ENCODE measurements at places on chromosomes 3 and 15. TPM values are rescaled to one million over a fixed set of nuclear protein-coding genes. Genes with fewer than 3 reads are reported as not detected.

GRCh38 chr3:36893137-36893557 lies 51.7 kb downstream of the TRANK1 start:
- DNase-seq, result peak; percentile 68
- peaks cover 4% of the 10 kb centered on the region for H3K36me3 ChIP-seq
- no peak overlapping the region for H3K27ac ChIP-seq
- no peaks in the 10 kb centered on the region for H3K27me3 ChIP-seq

DNA sequence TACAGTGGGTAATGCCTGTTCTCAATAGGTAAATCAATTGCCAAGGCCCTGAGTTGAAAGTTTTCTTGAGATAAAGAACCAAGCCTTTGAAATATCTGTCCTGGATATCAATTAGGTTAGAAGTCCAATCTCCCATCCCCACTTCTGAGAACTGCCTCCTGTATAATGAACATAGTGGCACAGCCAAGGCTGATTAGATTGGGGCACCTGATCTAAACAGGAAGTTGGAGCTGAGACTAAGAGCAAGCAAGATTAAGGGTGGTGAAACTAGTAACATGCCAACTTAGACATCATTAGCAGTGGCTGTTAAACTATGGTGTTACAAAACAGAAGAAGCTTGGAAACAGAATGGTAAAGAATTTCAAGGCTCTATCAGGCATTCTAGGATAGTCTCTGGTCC lies 137.7 kb upstream of the TMEM108 start:
- no peaks in the 10 kb centered on the region for H3K27me3 ChIP-seq
- no peak overlapping the region for H3K27ac ChIP-seq
- no peaks in the 10 kb centered on the region for H3K4me1 ChIP-seq
- DNase-seq, result no peak
- H3K4me3 ChIP-seq, result no peak overlapping the region
- no peaks in the 10 kb centered on the region for H3K36me3 ChIP-seq

DNA sequence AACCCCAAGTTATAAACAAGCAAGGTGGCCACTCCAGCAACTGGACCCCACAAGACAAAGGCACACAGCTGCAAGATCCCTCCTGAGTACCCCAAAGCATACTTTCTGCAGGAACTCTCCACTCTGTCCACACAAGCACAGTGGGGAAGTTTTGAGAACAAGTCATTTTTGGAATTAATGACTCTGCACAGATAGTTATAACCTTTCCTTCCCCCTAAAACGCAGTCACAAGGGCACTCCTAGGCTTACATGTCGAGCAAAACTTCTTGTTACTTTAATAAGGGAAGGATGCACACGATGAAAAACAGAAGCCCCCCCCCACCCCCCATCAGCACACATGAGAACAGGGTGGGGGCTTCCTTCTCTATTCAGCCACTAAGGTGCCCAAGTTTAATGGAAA lies 1.2 kb downstream of the STIMATE start:
- no peaks in the 10 kb centered on the region for H3K27me3 ChIP-seq
- no peak overlapping the region for H3K27ac ChIP-seq
- H3K36me3 ChIP-seq, result peaks cover 12% of the 10 kb centered on the region
- peak overlapping the region; percentile 86 for H3K4me3 ChIP-seq
- no peak for DNase-seq

GRCh38 chr15:78501857-78502256 lies 5.5 kb upstream of the HYKK start:
- H3K27me3 ChIP-seq, result no peaks in the 10 kb centered on the region
- no peak overlapping the region for H3K27ac ChIP-seq
- no peak for DNase-seq
- peaks cover 48% of the 10 kb centered on the region for H3K36me3 ChIP-seq
- H3K4me1 ChIP-seq, result peaks cover 2% of the 10 kb centered on the region

DNA sequence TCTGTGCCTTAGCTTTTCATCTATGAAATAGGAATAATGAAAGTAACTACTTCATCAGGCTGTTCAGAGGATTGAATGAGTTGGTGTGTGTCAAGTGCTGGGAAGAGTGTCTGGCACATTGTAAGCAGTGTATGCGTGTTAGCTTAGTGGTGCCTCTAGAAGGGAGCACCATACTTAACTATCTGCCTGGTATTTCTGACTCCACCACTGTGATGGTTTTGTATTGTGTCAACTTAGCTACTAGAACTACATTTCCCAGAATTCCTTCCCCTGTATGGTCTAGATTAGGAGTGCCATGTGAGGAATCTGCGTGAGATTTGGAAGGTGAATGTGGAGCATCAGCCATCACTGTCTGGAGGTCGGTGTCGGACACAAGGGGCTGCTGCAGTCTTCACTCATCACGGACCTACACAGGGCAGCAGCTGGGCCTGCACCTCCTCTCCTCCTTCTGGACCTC lies 115.4 kb upstream of the GALNT15 start:
- H3K36me3 ChIP-seq, result no peaks in the 10 kb centered on the region
- no peak for DNase-seq
- peaks cover 29% of the 10 kb centered on the region for H3K4me1 ChIP-seq

GRCh38 chr15:80549191-80549590 lies 145.0 kb downstream of the ARNT2 start:
- H3K27ac ChIP-seq, result no peak overlapping the region
- no peak overlapping the region for H3K4me3 ChIP-seq
- H3K4me1 ChIP-seq, result no peaks in the 10 kb centered on the region
- H3K36me3 ChIP-seq, result no peaks in the 10 kb centered on the region

DNA sequence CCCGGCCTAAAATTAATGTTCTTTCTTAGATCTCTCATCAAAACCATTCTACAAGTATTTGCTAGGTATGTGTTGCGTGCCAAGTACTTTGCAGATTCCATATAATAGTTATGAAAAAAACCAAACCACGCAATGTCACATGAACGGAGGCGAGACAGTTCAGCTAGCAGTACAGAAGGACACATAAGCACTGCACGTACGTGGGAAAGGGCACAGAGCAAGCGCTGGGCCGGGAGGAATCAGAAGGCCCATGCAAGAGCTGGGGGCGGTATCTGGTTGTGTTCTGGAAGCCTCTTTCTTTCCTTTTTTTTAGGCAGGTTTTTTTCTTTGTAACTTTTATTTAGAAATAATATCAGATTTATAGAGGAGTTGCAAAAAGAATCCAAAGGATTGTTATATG lies 11.3 kb downstream of the PDIA5 start:
- H3K27ac ChIP-seq, result no peak overlapping the region
- no peaks in the 10 kb centered on the region for H3K36me3 ChIP-seq
- H3K4me3 ChIP-seq, result no peak overlapping the region
- H3K27me3 ChIP-seq, result no peaks in the 10 kb centered on the region
- peaks cover 43% of the 10 kb centered on the region for H3K4me1 ChIP-seq

DNA sequence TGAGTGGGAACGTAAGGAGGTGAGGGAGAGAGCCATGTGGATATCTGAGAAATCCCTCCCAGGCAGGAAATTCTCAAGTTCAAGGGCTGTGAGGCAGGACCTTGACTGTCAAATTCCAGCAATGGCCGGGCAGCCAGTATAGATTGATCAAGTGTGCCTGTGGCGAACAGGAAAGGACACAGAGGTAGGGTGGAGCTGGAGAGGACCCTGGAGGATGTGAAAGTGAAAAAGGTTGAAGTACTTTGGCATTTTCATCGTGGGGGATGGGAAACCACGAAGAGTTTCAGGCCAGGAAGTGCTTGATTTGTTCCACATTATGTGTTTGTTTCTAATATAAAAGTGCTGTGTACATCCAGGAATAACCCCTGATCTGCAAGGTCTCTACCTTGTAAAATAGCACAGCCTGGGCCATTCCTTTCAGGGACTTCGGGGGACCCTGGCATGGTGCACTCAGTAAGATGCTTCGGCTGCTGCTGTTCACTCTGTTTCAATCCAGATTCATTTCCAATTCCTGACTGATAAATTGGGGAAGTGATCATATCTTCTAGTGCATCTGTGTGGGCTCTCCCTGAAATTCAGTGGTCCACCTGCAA lies 156.6 kb downstream of the MCTP2 start:
- H3K27ac ChIP-seq, result no peak overlapping the region
- DNase-seq, result no peak
- H3K27me3 ChIP-seq, result no peaks in the 10 kb centered on the region
- no peak overlapping the region for H3K4me3 ChIP-seq
- H3K36me3 ChIP-seq, result no peaks in the 10 kb centered on the region

- H3K36me3 ChIP-seq, result no peaks in the 10 kb centered on the region
- H3K27ac ChIP-seq, result no peak overlapping the region
- no peaks in the 10 kb centered on the region for H3K27me3 ChIP-seq
Observed at GRCh38 chr15:88833731-88834100, 30.5 kb downstream of the ACAN start.

GRCh38 chr15:81529481-81529880 lies 155.5 kb upstream of the TMC3 start:
- no peaks in the 10 kb centered on the region for H3K36me3 ChIP-seq
- H3K27ac ChIP-seq, result no peak overlapping the region
- DNase-seq, result no peak
- H3K4me3 ChIP-seq, result no peak overlapping the region
- H3K27me3 ChIP-seq, result no peaks in the 10 kb centered on the region

GRCh38 chr3:72120806-72121778 lies 336.1 kb upstream of the PROK2 start:
- H3K36me3 ChIP-seq, result no peaks in the 10 kb centered on the region
- no peaks in the 10 kb centered on the region for H3K4me1 ChIP-seq
- no peaks in the 10 kb centered on the region for H3K27me3 ChIP-seq

DNA sequence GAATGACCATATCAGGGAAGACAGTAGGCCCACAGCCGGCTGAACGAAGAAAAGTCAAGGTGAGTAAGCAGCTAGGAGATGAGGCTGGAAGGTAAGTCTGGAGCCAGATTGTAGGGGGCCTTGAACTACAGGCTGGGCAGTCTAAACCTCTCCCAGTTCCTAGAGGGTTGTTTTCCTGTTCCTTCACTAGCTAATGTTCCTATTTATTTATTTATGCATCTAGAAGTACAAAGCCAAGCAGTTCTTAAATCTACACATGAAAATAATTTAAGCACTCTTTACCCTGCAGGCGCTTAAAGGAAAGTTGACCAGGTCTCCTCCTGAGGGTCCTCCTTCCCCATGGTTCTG lies 3.7 kb downstream of the ACAA1 start:
- H3K4me1 ChIP-seq, result peaks cover 8% of the 10 kb centered on the region
- no peak overlapping the region for H3K4me3 ChIP-seq
- H3K27me3 ChIP-seq, result no peaks in the 10 kb centered on the region
- H3K27ac ChIP-seq, result no peak overlapping the region
- H3K36me3 ChIP-seq, result peaks cover 71% of the 10 kb centered on the region

GRCh38 chr15:61621146-61621545 lies 392.0 kb upstream of the RORA start:
- DNase-seq, result no peak
- no peak overlapping the region for H3K27ac ChIP-seq

- no peak overlapping the region for H3K4me3 ChIP-seq
- no peak for DNase-seq
- no peaks in the 10 kb centered on the region for H3K36me3 ChIP-seq
- H3K4me1 ChIP-seq, result no peaks in the 10 kb centered on the region
Observed at GRCh38 chr3:65534805-65535204, 503.9 kb downstream of the MAGI1 start.

- no peak overlapping the region for H3K4me3 ChIP-seq
- no peaks in the 10 kb centered on the region for H3K27me3 ChIP-seq
- H3K27ac ChIP-seq, result no peak overlapping the region
- no peak for DNase-seq
- H3K4me1 ChIP-seq, result no peaks in the 10 kb centered on the region
Observed at GRCh38 chr3:149495581-149496125, 21.2 kb downstream of the TM4SF4 start.

- peak; percentile 74 for DNase-seq
- no peak overlapping the region for H3K4me3 ChIP-seq
- H3K27ac ChIP-seq, result no peak overlapping the region
Observed at GRCh38 chr3:107987036-107987939, 103.5 kb downstream of the CD47 start.

DNA sequence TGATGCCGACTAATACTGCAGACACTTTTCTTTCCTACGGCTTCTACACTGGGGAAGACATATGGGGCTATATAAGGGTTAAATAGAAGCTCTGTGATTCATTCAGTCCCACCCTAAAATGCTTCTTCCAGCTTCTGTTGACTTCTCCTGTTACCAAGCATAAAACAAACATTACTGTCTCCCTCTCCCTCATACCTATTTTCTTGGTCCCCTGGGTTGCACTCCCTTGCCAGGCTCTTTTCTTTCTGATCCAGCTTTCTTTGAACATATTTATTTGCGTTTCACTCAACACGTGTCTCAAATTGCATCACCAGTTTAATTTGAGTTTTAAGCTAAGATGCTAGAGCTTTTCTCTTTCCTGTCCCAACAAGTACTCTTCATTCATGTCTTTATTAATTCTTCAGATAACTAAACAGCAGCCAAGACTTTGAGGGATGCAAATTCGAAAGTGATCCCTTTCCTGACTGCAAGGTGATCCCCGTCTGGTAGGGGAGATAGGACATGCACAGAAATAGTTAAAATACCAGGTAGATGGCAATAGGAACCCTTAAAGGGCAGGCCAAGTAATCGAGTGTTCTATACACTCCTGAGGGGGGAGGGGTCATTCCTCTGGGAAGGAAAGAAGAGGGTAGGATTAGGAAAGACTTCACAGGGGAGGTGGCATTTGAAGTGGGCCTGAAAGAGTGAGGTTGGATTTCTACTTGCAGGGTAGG lies 198.6 kb upstream of the BCL6 start:
- peaks cover 3% of the 10 kb centered on the region for H3K4me1 ChIP-seq
- H3K4me3 ChIP-seq, result no peak overlapping the region
- H3K36me3 ChIP-seq, result no peaks in the 10 kb centered on the region
- no peaks in the 10 kb centered on the region for H3K27me3 ChIP-seq

GRCh38 chr3:51722362-51722761 lies 15.5 kb downstream of the GRM2 start:
- H3K27ac ChIP-seq, result no peak overlapping the region
- DNase-seq, result no peak
- no peaks in the 10 kb centered on the region for H3K36me3 ChIP-seq
- no peaks in the 10 kb centered on the region for H3K4me1 ChIP-seq

DNA sequence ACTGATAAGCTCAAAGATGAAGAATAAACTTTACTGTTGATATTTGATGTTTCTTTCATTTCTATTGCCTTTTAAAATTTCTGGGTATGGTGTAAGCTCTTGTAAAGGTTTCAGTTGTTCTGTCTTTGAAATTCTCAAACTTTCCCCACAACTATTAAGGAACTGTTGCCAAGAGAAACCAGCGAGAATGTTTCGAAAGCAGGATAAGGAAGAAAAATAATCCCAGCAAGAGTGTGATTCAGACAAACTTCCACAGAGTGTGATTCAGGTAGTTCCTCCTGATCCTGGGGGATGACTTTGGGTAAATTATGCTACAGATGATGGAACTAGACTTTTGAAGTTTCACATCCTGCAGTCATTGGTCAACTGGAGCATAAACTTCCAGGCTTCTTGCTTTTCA lies 632.0 kb downstream of the NSUN3 start:
- H3K4me3 ChIP-seq, result no peak overlapping the region
- H3K27ac ChIP-seq, result no peak overlapping the region
- no peak for DNase-seq
- no peaks in the 10 kb centered on the region for H3K36me3 ChIP-seq
- H3K4me1 ChIP-seq, result no peaks in the 10 kb centered on the region

Gene DUOX2
- total RNA-seq, result 1.4 TPM

Gene CADM2
- 1.7 TPM for total RNA-seq

Gene TMIE
- total RNA-seq, result 0.47 TPM

Gene NTRK3
- 0.56 TPM for total RNA-seq

Gene RNF7
- 84.4 TPM for total RNA-seq

Gene ZNF502
- 1.9 TPM for total RNA-seq

Gene CLDN18
- not detected for total RNA-seq
